ENCODE measurements at places on chromosomes 4 and X. TPM values are rescaled to one million over a fixed set of nuclear protein-coding genes. Genes with fewer than 3 reads are reported as not detected.
A peak's percentile ranks its signal among the peaks of the same experiment; 100 is the strongest.

DNA sequence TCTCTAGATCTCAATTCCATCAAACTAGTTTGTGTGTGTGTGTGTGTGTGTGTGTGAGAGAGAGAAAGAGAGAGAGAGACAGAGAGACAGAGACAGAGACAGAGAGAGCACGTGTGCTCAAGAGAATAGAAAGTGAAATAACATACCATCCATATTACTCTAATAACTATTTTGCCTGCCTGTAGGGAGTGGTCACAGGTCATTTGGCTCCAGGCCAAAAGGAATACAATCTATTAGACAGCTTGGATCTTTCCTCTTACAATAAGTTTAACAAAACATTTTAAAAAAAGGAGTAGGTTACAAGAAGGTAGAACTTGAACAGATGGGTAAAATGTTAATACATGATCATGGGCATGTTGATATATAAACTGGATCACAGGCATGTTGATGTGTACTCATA lies 76.2 kb downstream of the COL4A6 start:
- DNase-seq, result no peak

DNA sequence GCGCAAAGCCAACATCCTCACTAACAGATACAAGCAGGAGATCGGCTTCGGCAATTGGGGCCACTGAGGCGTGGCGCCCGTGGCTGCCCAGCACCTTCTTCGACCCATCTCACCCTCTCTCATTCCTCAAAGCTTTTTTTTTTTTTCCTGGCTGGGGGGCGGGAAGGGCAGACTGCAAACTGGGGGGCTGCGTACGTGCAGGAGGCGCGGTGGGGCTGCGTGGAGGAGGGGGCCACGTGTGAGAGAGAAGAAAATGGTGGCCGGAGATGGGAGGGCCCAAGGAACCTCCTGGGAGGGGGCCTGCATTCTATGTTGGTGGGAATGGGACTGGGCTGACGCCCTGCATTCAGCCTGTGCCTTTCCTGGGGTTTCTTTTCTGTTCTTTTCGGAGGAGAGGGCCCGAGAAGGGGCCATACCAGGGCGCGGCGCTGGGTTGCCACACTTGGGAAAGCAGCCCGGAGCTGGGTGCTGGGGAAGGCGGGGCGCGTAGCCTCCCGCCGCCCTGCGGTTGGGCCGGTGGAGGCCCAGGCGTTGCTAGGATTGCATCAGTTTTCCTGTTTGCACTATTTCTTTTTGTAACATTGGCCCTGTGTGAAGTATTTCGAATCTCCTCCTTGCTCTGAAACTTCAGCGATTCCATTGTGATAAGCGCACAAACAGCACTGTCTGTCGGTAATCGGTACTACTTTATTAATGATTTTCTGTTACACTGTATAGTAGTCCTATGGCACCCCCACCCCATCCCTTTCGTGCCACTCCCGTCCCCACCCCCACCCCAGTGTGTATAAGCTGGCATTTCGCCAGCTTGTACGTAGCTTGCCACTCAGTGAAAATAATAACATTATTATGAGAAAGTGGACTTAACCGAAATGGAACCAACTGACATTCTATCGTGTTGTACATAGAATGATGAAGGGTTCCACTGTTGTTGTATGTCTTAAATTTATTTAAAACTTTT lies 4.5 kb downstream of the MID1IP1 start:
- DNase-seq, result peak; percentile 76

GRCh38 chrX:24242649-24243175 lies 71.2 kb downstream of the SUPT20HL2 start:
- DNase-seq, result no peak

DNA sequence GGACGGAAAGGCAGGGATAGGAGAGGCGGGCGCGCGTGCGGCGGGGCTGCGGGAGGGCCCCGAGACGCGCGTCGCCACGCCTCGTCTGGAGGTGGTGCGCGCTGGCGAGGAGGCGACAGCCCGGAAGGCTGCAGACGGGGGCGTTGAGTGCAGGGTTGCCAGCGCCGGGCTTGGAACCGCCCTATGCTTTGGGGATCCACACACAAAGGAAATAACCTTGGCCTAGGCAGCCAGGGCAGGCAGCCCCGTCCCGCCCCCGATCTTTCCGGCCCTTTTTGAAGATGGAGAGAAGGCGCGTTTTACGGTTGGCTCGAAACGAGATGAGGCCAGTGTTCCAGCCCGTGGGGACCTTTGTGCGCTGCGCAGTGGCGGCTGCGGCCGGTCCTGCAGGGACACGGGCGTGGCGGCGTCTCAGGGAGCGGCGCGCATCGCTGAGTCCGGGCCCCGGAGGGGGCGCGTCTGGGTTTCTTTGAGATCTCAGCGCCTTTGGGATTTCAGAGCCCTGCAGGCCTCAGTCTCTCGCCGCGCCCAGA lies 50.8 kb upstream of the TRIM2 start:
- peak; percentile 71 for DNase-seq

GRCh38 chr4:75287738-75288517 lies 226.3 kb downstream of the RCHY1 start:
- DNase-seq, result no peak

- DNase-seq, result no peak
These were observed 209.1 kb upstream of the FAT1 start for GRCh38 chr4:186932631-186933187.

DNA sequence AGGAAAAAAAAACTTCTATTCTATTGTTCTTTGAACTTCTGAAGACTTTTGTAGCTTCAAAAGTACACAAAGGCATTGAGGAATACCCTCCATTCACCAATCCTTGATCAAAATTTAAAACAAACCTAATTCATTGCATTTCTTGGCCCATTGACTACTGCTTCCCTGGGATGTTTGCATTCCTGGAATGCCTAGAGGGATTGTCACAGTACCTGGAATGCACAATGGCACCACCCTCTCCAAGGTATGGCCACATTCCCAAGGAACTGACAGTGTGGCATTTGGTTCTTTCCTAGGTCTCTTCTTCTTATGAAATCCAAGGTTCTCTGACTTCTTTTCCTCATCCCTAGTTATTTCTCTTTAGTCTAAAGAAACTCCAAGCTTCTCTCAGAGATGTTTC lies 600.7 kb downstream of the CCSER1 start:
- DNase-seq, result no peak

GRCh38 chr4:155676430-155676825 lies 9.8 kb downstream of the GUCY1A1 start:
- DNase-seq, result no peak

DNA sequence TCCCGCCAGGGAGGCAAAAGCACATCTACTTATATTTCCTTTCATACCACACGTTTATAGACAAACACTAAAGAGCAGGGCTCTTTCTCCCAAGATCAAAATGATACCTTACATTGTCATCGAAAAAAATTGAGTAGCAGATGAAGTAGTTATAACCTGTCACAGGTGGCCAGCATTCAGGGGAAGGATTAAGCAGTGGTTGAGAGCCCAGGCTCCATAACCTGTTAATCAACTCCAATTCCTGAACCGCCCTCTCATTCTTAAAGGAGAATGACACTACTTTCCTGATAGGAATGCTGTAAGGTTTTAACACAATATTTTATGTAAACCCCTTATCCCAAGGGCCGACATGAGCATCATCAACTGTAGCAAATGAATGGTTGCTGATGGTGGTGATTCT lies 268.9 kb upstream of the KCNIP4 start:
- no peak for DNase-seq

DNA sequence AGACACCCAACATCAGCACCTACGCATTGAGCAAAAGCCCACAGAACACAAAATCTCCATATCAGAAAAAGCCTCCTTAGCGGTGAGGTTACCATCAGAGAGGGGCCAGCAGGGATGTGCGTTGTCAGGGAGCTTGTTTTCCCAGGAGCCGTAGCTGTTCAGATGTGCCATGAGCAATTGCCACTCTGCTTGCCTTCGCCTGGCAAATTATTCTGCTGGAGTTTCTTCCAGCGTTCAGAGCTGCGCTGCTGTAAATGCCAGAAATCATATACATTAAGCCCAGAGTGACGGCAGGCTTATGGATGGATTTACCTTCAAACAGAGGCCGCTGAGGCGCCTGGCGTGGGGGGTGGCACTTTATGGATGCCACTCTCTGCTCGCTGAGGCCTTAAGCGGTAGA lies 632.3 kb downstream of the BCOR start:
- DNase-seq, result no peak

DNA sequence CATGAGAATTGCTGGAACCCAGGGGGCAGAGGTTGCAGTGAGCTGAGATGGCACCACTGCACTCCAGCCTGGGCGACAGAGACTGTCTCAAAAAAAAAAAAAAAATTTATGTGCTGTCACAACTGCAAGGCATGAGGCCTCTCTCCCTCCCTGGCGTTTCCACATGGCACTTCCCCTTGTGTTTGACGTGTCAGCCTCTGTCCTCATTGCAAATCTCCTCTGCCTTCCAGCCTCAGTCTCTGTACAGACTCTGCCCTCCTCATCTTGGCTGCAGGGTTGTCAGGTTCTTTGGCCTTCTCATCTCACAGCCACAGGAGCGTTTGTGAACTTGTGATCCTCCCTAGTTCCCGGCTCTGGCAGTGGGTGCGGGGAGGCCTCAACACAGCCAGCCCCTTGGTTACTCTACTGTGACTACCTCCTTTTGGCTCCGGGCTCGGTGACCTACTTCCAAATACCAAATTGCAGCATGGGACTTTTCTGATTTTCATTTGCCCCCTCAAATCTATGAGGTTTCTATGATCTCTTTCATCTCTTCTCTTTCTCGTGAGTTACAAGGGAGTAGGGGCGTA lies 250.0 kb downstream of the CBR4 start:
- no peak for DNase-seq

DNA sequence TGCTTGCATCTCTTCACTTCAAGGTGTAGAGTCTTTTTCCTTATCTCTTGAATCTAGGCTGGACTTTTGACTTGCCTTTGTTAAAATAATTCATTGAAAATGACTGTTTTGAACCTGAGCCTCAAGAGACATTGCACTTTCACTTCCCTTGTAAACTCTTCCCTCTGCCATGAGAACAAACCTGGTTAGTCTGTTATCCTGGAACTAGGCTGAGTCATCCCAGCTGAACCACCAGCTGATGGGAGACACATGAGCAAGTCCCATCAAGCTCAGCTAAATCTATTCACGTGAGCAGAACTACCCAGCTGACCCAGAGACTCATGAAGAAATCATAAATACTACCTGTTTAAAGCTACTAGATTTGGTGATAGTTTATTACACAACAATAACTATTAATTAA lies 202.3 kb upstream of the CENPE start:
- no peak for DNase-seq

DNA sequence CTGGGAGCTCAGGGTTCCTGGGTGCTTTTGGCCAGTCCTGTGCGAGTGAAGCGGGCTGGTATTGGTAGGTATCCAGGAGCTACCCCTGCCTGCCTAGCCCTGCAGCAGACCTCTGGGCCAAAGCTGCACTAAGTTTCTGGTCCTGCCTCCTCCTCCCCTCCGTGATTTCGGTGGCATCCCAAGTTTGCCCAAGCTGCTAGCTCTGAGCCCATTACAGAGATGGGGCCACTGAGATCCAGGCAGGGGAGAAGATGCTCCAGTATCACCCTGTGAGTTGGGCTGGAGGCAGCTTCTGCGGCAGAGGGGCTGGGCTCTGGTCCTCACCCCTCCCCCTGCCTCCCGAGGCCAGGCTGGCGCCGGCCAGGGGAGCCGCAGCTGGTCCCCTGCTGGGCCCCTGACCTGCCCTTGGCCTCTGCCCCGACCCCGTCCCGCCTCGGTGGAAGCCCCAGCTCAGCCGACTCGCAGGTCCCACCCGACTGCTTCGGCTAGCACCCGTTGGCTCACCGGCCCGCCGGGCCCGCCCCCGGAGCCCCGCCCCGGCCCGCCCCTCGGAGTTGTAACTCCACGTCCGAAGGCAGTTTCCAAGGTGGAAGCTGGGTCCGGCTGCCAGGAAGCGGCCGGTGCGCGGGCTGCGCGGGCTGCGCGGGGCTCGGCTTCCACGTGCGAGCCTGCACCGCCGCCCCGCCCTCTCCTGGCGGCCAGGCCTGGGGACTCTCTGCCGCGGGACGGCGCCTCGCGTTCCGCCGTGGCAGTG lies at the start of gene DUSP9:
DUSP9 (plus strand) TSS at position 584 of the 754 bp plus-strand sequence. CDS start 751 bp downstream, outside the sequence.
- DNase-seq, result no peak

DNA sequence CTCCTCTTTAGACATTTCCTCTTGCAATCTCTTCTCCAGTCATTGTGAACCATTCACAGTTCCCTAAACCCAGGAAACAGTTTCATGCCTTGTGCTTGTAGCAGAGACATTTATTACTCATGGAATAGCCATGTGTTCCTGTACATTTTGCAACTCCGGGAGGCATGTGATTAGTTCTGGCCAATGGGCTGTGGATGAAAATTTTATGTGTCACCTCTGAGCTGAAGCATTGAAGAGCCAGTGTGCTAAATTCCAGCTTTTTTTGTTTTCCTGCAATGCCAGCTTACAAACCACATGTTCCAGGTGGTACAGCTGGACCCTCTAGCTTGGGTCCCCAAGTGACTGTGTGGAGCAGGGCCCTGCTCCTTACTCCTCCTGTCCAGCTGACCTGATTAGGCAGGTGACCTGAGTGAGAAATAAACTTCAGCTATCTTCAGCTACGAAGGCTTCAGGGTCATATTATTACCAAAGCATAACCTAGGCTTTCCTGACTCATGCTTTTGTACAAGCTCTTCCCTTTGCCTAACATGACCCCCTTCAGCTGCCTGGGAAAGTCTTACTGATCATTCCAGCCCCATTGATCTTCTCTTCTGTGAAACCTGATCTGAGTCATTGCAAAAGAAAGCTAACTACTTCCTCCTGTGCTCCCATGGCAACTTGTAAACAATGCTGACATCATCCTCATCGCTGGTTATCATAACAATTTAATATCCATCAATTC lies 200.4 kb downstream of the PTTG2 start:
- no peak for DNase-seq

DNA sequence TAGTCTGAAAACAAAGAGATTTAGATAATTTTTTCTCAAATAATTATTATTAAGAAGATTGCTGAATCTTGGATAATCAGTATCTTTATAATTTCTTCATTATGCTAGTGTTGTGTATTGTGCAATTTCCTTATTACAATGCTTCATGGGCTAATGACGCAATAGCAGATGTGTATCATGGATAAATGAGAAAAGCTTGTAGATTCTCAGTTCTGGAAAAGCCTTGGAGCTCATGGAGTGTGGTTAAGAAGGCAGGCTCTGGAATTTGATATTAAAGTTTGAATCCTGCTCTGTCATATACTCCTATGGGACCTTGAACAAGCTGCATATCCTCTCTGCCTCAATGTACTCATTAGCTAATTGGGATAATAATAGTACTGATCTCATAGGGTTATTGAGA lies 18.9 kb upstream of the CXCL8 start:
- no peak for DNase-seq

GRCh38 chr4:123783921-123784320 lies 387.3 kb downstream of the SPRY1 start:
- DNase-seq, result no peak

DNA sequence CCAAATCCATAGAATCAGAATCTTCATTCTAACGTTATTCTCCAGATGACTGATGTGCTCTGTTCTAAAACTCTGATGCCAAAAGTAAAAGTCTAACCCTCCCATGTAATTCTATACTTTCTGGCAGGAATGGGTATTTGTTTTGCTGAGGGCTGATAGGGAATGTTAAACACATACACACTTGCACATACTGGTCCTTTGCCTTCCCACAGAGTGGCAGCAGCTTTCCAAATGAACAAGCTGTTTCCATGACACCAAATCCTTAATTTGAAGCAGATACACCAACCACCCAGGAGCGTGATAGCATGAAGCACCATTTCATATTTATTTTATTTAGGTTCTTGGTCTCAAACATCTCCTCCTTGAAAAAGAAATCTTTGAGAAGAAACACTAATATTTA lies 155.5 kb upstream of the PRDX4 start:
- DNase-seq, result no peak

TET2 gene
- total RNA-seq, result 29.2 TPM

SPANXN4 gene
- not detected for total RNA-seq

IQCM gene
- total RNA-seq, result not detected

FDCSP gene
- total RNA-seq, result not detected

APOO gene
- total RNA-seq, result 23.8 TPM

TBC1D1 gene
- 83.7 TPM for total RNA-seq

FGD1 gene
- 0.06 TPM for total RNA-seq

TMEM165 gene
- total RNA-seq, result 72.6 TPM

MGARP gene
- not detected for total RNA-seq

Measured in activated naive CD8-positive, alpha-beta T cell treated with anti-CD3 and anti-CD28 coated beads, Interleukin-2, amount 10 ng/mL, durations not matched to agents 7 days and 5 days (primary cell).